Tibial artery (tissue), 4 donors: ENCODE measurements at places on chromosomes 2 and 18.

GRCh38 chr2:792687-793086 lies 115.5 kb upstream of the TMEM18 start:
- DNase-seq = no peak

GRCh38 chr2:168992591-168993349 lies 38.4 kb downstream of the ABCB11 start:
- DNase-seq = no peak

DNA sequence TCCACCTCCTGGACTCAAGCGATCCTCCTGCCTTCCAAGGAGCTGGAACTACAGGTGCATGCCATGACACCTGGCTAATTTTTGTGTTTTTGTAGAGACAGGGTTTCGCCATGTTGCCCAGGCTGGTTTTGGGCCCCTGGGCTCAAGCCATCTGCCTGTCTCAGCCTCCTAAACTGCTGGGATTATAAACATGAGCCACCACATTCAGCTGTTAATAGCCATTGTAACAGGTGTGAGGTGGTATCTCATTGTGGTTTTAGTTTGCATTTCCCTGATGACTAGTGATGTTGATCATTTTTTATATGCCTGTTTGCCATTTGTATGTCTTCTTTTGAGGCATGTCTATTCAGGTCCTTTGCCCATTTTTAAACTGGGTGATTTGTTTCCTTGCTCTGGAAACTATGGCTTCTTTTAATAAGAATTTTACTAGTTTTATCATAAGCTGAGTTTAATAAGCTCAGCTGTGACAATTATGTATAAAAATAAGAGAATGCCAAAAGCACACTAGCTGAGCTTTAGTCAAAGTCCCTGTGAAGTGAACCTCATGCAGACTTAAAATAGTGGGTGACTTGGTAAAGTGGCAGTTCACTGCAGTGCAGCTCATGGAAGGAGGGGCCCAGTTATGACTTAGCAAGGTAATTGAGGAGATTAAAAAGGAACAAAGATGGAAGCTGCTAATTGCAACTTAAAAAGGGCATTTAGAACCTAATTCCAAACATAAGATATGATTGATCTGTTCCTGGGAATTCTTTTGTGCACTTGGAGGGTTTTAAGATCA lies 465.1 kb downstream of the TGIF1 start:
- no peak for DNase-seq

DNA sequence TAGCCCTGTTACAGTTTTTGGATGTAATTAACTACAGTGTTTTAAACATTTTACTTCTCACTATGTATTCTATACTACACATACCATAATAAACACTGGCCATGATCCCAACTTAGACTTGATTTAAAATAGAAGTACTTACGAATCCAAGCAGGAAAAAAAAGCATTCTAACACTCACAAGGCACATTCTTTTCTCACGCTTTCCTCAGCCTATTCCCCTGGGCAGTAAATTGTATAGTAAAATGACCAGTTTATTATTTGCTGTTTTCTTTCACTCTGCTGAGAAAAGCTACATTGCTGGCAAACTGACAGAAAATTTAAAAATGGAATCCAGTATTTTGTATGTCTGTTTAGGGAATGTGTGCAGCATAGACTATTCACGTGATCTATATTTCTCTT lies 2.8 kb upstream of the TANC1 start:
- no peak for DNase-seq

DNA sequence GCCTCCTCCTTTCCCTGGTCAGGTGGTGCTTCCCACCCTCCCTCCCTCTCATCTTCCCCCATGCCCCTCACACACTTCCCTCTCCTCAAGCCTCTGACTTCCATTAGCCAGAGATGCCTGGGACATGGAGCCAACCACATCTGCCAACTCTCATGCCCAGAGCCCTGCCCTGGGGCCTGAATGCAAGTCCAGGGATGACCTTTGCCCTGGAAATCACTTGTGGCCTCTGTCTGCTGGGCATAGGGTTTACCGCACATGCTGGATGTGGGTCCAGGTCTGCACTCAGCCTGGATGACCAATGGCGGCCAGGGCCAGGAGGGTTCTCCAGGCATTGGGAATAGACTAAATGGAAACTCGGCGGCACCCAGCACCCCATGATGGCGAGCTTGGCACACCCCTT lies 98.9 kb downstream of the SEPTIN10 start:
- no peak for DNase-seq

GRCh38 chr2:196181484-196181883 lies 10.1 kb upstream of the STK17B start:
- no peak for DNase-seq

DNA sequence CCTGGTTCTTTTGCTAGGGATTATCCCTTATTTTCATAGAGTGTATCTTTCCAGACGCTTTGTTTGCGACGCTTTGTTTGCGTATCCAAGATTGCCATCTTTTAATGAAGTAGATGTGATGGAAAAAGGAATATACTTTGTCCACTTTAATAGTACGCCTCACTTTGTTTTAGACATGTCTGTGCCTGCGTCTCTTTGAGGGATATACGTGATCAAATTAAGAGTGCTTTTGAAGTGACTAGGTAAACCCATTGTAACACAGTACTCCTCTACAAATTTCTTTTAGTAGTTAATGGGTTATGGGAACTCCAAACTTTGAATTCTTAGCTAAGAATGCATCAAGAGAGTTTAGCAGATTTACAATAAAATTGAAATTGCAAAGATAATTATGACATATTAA lies 27.9 kb downstream of the ACSL3 start:
- no peak for DNase-seq

- DNase-seq = no peak
These were observed 185.2 kb upstream of the ID2 start for GRCh38 chr2:8496617-8497016.
